Fibroblast of skin of scalp (primary cell): ENCODE measurements at places on chromosomes 3 and 15.

- no peak for DNase-seq
Observed at GRCh38 chr3:56806407-56806806, 4.7 kb upstream of the ARHGEF3 start.

- no peak for DNase-seq
Observed at GRCh38 chr3:2652386-2652785, 457.8 kb downstream of the IL5RA start.

DNA sequence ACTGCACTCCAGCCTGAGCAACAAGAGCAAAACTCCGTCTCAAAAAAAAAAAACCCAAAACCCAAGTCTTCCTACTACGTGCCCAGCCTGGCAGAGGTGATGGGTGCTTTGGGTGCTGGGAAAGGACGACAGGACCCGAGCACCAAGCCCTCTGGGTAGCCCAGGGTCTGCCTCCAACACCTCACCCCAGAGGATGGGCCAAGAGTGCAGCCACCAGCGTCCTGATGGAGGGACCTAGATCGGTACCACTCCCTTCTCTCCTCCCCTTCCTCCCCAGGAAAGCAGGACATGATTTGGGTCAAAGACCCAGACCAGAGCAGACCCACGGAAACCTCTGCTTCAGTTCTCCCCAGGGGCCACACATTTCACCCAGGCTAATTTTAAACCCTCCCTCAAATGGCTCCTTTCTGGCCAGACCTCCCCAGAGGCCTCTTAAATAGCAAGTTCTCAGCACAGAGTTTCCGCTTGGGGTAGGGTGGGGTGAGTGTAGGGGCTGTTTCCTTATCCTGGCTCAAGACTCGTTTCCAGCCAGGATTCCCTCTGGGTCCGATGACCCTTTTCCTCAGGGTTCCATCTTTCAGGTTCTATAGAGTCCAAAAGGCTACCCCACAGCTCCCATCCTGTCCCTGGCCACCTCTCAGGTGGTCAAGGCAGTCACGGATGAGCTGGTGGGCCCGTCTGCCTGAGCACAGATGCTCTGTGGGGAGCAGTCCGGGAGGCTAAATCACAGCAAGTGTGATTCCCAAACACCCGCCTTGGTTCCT lies 20.5 kb downstream of the RBPMS2 start:
- DNase-seq, result no peak

DNA sequence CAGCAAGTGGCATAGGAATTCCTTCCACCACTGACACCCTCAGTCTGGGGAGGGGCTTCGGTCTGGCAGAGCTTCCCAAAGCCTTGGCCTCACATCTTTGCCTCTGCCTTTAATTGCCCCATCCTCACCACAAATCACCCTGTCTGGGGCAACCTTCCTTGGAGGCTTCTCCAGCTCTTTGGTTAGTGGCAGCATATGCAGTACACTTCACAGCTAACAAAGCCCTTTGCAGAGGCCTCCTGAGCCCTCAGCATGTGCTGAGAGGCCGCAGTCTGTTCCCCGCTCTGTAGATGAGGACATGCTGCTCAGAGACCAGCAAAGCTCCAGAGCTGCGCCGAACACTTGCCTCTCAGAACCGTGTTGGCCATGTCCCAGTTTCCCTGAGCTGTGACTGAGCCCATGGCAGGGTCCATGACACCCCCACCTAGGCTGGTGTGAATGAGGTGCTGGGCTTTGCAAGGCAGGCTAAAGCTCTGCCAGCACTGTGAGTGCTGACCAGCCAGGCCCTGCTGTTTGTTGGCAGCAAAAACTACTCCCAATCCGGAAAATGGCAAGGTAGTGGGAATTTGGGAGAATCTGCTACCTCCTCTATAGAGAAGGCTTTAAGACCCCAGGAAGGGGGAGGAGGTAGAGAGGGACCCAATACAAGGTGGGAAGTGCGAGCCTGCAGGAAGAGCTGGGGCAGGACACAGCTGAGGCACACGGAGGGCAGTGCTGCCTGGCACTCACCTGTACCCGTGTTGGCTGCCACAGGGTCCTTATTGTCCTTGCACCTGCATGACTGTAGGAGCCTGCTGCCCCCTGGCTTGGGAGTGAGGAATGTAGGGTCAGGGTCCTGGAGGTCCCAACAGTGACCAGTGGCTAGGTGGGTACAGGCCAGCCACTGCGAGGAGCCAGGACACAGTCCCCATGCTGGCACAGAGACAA lies 8.4 kb upstream of the KLF15 start:
- no peak for DNase-seq

GRCh38 chr3:15453501-15453900 lies 26.1 kb downstream of the EAF1 start:
- no peak for DNase-seq

GRCh38 chr15:85495096-85495495 lies 114.7 kb downstream of the AKAP13 start:
- DNase-seq, result no peak
